ENCODE measurements at places on chromosomes 5 and 9.

DNA sequence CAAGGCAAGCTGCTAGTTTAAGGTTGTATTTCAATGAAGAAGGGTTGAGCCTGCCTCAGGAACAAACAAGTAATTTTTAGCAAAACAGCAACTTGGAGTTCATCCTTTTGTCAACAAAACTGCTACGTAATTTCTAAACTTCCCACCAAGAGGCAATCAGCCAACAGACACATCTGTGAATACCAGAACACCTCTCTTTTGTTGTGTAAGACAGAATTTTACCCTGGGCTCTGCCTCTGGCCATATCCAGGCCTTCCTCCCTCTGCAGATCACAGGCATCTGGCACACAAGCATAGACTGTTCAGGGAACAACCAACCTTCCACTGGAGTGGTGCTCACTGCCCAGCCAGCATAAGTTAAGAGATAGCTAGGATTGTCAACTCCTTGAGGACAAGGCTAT is 409.0 kb downstream of the SPOCK1 start:
- no peak for DNase-seq

GRCh38 chr9:81389569-81389993 is 299.8 kb downstream of the TLE1 start:
- no peak for DNase-seq

DNA sequence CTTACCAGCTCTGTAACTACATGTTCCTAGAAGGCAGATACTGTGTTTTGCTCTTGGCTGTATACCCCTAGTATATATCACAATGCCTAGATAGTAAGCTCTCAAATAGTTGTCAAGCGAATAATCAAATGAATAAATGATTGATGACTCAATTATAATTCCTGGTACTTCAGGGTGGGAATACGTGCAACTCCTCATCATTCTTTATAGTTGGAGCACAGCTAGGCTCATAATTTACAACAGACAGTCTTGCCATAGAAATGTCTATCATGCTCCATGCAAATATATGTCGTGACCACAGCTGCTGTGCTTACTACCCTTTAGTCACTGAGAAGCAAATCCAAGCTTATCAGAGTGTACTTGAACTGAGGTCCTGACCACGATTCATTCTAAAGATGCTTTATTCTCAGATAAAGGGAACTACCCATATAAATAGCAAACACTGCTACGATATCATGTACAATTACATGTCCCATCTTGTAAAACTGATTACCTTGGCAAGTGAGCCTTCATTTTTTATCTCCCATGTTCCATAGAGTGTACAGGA is 52.1 kb downstream of the STRBP start:
- DNase-seq, result no peak

GRCh38 chr9:88322906-88323566 is 65.2 kb upstream of the SPIN1 start:
- DNase-seq, result no peak

- DNase-seq, result no peak
Measured at GRCh38 chr5:171757853-171758535, 27.6 kb upstream of the SMIM23 start.

DNA sequence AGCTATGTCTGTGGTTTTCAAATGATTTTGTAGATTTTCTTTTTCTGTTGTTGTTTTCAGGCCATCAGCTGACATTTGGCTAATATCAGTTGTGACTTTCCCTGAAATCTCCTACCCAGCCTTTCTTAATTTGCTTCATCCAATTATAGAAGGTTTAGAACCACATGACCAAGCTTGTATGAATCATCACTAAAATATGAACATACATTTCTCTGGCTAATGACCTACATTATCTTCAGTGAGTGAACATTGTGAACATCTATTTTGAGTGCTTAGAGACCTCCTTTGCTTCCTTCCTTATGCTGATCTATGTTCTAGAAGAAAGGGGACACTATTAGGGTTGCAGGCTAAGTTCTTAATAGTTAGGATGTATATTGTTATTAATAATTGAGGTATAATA is 532.5 kb downstream of the RAB3C start:
- DNase-seq, result no peak

GRCh38 chr9:99303177-99303576 is 81.1 kb downstream of the SEC61B start:
- DNase-seq, result no peak

- DNase-seq, result no peak
Measured at GRCh38 chr5:38453506-38453905, 102.9 kb downstream of the LIFR start.

DNA sequence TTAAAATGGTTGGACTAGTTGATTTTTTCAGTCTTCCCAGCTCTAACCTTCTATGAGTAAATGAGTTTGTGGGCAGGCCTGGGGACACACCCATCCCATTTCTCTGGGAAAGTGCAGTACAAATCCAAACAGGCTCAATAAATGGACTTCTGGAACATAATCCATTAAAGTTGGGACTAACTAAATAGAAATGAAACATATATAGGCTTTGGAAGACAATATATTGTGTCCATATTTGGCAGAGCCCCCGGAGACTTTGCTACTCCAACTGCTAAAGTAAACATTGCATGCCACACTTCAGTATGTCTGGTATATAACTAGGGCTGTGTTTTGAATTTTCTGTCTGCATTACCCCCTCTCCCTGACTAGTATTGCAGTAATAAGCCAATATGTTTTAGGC is 191.4 kb upstream of the DAB2 start:
- no peak for DNase-seq

DNA sequence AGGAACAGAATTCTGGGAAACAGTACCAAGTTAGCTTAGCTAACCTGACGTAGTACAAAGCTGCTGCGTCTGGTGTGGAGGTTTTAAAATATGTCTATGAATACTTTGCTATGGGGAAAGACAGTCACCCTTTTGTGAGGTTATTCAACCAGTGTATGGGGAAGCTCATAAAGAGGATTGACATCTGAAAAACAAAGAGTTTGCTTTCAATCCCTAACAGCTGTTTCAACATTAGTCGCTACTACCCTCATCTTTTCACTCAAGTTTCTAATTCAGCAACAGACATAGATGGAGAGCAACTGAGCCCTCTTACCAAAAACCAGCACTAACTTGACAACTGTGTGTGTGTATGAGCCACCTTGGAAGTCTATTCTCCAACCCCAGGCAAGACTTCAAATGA is 7.8 kb upstream of the MSANTD3 start:
- DNase-seq, result no peak

DNA sequence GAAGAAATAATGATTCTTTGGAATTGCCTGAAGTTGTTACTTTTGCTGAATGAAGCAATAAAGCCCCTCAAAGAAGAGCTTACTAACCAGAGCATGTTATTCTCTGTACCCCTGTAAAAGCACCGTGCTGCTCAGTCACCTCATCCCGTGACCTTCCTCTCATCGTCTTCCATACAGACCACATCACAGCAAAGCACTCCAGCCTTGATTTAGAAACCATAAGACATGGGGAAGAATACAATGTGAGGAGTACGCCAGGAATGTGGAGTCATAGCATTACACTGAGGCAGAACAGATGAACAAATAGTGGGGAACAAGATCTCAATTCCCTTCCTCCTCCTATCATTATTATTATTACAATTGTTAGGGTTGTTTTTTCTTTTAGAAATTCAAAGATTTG is 49.1 kb downstream of the ERAP1 start:
- no peak for DNase-seq

DNA sequence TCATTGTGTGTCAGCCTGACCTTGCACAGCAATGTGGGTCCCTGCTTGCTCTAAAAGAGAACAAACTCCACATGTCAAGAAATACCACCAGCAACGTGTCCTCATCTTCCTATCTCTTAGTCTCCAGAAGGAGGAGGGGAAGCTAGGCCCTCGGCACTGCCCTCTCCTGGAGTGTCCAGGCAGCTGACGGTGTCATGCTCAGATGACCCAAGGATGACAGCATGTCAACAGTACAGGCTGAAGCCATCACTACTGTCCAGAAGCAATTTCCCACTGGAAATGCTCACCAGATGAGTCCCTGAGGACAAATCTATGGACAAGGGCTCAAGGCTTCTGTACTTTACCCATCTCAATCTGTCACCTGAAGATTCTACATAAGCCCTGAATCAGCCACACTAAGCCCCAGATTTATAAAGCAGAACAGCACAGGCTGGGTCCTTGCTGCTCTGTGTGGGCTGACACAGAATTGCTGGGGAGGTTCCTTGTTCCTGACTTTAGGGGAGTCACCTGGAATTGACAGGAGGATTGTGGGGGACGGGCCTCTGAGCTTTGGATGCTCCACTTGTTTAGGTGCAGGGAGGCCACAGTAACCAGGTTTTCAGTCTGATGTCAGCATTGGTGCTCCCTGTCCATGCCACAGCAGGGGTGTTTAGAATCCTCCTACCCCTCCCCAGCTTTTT is 210.2 kb downstream of the DAB2IP start:
- no peak for DNase-seq

GRCh38 chr9:89920951-89921350 is 316.1 kb downstream of the GADD45G start:
- no peak for DNase-seq

GRCh38 chr9:2016408-2017330 is 1.5 kb downstream of the SMARCA2 start:
- DNase-seq, result peak; percentile 72

DNA sequence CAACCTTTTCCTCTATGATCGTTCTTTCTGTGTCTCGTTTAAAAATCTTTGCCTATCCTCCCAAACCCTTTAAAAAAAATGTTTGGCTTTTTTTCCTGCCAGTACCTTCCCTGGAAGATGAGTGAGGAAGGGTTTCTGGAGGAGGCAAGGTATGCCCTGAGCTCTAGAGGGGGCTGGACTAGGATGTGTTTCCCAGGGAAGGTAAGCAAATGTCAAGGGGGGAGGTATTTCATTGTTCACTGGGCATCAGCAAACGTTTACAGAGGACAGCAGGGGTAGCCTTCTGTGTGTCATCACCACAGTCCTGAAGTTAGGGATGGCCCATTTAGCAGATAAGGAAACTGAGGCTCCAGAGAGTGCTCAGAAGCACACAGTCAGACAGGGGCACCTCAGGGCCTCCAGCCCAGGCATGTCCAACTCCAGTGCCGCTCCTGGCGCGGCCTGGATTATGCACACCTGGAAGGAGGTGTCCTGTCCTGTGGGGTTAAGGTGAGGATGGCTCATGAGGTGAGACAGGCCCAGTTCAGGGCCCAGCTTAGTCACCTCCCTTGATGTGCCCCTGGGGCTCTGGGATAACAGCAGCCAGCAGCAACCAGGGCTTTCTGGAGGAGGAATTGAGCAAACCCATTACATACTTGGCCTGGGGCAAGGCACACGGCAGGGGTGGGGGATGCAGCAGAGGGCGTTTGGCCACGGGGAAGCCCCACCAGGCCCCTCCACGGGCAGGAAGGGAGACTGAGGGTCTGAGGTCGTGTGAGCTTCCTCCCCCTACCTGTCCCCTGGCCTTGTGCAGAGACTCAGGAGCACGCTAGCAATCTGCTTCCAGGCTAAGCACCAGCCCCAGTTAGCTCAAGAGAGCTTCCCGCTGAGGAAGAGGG is 100.3 kb upstream of the LMX1B start:
- no peak for DNase-seq

- DNase-seq, result no peak
Measured at GRCh38 chr5:106474066-106474465, 1196.7 kb downstream of the EFNA5 start.

DNA sequence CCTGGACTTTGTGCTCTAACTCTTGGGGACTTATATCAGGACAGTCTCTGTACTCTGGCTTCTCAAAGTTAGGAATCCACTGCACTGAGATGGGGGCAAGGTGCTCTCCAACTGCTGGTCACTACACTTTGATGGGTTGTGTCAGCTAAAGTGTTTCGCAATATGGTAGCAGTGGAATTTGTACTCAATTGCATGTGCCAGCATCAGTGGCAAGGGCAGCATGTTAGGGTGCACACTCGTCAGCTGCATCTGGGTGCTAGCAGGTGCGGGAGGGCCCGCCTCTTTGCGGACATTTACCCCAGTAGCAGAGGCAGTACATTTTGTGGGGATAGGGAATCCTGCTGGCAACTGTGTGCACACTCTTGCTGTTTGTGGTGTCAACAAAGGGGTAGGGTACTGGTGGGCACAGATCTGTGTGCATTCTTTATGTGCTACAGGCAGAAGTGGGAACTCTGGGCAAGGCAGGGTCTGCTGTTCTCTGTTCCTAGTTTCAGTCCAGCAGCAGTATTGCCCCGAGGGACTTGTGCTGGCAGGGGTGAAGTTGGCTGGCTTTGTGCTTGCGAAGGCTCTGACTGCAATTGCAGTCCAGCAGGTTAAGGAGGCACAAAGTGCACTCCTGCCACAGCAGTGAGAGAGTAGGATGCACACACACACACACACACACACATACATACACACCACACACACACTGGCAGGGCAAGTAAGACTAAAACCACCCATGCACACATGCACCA is 924.8 kb upstream of the CDH9 start:
- no peak for DNase-seq

DNA sequence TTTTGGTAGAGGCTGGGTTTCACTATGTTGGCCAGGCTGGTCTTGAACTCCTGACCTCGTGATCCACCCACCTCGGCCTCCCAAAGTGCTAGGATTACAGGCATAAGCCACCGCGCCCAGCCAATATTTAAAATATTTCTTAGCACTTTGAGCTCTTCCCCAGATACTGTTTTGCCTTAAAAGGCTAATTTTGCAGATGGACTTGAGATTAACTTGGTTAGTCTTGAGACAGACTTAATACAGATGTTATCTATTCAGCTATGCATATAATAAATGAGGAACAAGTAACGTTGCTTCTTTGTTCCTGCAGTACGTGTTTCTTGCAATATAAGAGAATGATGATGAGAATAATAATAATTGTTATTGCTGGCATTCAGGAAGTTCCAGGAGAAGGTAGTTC is 56.3 kb downstream of the PCSK5 start:
- no peak for DNase-seq

- DNase-seq, result no peak
Measured at GRCh38 chr9:128372784-128373183, 1.6 kb downstream of the URM1 start.

DNA sequence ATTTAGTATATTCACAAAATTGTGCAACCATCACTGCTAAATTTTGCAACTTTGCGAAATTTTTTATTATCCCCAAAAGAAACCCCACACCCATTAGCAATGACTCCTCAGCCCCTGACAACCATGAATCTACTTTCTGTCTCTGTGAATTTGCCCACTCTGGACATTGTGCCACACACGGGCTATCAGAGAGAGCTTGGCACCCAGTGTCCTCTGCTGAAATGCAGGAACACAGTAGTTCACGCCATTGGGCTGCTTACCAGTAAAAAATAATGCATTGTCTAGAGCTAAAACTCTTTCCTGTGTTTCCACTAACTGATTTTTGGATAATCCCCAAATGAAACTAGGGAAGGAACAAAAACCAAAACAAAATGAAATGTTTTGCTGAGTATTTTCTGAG is 60.0 kb downstream of the HRH2 start:
- DNase-seq, result no peak

Measured in DMS153 (cell line).